ENCODE measurements at places on chromosomes 1 and 21.

DNA sequence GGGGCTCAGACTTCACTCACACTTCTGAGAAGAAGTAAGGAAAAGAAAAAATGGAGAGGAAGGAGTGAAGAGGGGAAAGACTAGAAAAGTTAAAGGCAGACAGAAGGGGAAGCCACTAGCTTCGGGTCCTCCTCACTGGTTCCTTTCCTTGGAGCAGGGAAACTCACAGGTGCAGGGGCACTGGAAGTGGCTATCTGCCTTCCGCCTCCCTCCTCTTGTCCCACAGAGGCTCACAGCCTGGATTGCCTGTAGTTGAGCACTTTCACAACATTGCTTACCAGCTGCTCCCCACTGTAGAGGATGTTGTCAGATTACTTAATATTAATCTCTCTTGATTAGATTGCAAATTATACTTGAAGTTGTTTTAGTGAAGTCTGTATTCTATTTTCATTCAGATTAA, 21.6 kb upstream of the ABCA4 start:
- DNase-seq: no peak

DNA sequence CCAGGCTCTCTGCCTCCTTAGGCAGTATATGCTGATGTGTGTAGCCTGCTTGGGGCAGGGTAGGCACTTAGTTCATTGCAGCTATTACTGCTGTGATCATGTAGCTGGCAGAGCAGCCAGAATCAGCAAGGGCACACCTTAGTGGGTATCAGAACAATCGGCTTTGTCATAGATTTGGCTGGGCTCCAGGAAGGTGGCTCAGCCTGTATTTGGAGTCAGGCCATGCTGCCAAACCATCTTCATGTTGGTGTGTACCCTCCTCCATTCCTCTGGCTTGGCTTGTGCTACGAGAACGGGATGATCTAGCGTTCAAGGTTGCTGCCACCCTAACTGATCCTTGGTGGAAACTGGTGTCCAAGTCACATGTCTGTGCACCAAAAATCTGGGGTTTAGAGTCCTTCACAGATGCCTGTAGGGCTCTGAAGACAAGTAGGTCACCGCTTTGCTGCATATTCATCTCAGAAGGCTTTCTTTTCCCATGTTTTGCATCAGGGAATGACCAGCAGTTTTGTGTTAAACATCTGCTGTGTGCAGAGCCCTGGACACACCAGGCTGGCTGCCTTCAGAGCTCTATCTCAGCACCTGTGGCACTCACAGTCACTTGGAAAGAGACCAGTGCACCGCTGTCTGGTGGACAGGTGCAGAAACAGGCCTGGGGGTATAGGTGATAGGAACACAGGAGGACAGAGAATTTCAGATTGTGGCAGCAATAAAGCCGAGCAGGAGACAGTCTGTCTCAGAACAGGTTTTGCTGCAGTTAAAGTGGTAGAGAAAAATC, 23.7 kb downstream of the VANGL1 start:
- DNase-seq: no peak

DNA sequence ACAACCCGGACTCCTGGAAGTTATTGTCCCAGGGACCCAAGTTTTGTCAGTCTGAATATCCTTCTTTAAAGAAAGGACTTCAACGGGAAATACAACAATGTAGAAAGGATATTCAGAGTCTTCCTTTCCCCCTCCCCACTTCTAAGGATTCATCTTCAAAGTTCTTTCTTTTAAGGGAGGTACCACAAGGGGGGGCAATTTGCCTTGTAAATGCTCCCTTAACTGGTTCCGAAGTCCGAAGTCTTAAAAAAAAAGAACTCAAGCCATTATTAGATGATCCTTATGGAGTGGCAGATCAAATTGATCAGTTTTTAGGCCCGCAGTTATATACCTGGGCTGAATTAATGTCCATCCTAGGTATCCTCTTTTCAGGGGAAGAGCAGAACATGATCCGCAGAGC, 47.0 kb downstream of the SERINC2 start:
- no peak for DNase-seq

DNA sequence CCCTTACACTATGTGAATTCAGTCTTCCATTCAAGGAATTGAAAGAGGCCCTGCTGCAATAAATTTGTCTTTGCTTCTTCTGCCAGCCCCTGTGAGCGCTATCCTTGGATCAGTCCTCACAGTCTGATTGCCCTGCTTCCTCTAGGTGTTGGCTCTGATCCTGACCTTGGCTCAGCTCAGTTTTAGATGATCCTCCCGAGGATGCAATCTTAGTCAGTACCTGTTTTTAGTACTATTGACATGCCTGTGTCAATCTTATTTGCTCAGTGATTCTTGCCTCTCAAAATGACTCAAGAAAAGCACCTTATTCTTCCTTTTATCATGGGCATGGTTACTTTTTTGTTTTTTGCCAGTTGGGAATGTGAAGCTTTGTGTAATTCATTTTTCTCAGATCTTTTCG, 101.4 kb upstream of the KCNK1 start:
- no peak for DNase-seq

DNA sequence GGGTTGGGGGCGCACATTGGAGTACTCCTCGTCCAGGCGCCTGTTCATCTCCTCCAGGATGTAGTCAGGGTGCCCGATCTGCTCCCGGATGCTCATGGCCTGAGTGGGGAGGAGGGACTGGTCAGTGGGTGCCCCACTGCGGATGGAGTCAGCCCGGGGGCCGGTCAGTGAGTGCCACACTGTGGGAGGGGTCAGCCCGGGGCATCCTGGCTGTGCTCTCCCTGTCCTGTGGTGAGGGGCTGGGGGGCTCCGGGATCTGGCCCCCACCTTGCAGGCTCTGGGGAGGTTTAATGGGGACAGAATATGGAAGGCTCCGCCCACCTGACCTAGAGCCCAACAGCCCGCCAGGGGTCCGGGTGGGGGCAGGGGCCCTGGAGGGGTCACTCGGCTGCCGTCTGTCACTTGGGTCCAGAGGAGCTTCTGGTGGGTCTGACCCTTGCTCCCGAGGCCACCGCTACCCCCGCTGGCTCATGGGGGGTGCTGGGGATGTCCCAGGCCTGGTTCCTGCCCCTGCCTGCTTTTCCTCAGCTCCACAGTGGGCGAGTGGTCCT, 8.8 kb downstream of the PRXL2B start:
- no peak for DNase-seq

DNA sequence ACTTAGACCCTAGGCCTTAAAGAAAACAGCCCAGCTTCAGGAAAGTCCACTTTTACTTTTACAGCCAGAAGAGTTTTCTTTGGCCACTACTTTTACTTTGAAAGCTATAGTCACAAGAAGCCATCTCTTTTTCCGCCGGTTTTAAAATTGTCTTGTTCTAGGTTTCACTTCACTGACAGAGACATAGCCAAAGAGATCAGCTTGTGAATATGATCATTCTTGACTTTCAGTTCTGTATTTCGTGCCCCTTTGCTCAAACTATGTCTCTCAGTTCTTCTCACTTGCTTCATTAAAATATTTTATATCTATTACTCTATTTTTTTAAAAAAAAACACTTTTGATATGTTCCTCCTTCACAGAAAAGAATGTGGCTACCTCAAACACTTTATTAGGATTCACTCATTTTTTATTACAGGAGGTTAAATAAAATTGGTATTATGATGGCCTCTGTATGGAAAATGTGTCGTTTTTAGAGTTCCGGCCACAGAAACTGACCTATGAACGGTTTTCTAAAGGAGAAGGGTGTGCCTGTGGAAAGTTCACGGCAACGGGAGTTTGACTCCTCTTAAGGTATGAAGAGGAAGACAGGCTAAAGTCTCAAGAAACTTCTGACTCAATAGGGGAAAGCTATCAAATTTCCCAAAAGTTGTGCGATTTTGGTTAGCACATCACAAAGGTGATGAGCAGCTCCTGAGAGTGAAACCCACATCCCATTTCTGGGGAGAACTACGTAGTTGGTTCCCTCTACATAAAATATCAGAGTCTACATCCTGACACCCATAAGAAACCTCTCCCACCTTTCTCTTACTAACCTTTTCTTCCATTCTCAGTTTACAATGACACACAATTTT, 1.2 kb downstream of the MCOLN2 start:
- no peak for DNase-seq

- no peak for DNase-seq
Measured at GRCh38 chr1:221782970-221783369, 41.1 kb upstream of the DUSP10 start.

GRCh38 chr21:28963831-28964230, 28.8 kb downstream of the LTN1 start:
- no peak for DNase-seq

GRCh38 chr1:198363625-198364151, 176.8 kb downstream of the ATP6V1G3 start:
- no peak for DNase-seq

DNA sequence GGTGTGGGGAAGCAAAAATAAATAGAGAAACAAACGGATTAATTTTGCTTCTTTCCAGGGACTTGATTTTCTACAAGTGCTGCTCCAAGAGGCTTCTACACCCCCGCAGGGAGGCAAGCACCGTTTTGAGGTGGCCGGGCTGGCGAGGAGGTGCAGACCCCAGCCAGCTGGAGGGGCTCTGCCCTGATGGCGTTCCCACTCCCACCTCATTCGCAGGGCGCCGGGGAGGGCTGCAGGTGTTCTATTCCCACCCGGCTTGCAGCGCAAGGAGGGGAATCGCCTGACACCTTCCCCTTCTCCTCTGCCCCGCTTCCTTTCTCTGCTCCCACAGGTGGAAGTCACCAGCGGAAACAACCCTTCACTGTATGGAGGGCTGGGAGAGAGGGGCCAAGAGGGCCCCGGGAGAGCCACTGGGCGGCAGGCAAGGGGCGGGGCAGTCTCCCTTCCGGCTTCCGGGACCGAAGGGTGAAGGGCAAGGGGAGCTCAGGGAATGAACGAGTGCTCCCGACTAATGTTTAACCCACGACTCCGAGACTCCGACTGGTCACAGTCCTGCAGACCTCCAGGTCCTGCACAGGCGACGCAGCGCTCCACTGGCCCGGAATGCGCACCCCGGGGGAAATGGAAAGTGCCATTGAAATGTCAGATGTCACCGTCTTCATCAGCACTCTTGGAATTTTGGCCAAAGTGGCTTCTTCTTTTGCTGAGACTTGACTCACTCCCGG, 29.1 kb downstream of the TEX35 start:
- DNase-seq: peak; percentile 56

DNA sequence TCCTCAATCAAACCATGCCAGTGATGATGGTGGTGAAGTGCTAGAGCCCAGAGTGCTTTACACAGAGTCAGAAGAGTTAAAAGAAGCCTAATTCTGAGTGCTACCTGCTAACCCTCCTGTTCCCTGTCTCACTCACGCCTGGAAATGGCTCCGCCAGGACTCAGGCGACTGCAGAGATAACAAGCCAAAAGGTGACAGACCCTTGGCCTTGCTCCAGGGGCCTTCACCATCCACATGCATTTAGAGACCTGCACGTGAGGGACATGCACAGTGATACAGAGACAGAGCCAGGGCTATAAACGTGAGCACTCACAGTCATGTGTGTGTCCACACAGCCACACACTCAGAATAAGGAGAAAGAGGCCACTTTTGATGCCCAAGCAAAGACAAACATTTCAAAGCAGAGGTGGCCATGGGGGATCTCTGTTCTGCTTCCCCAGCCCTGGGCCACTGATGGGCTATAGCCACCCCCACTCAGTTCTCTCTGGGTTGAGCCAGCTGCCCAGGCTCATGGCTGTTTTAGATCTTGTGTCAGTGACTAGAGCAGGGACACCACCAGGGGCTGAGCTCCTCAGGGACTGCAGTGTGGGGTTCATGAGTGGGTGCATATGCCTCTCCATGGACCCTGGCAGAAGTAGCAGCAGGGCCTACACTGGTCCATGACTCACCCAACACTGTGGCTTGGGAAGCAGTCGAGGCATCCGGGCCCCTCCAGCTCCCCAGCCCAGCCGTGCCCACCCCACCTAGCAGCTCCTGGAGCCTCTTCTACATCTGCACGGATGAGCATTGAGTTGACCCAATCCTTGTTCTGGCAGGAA, 117.2 kb downstream of the EPHB2 start:
- no peak for DNase-seq

GRCh38 chr1:233114860-233115259, 164.4 kb downstream of the NTPCR start:
- DNase-seq: no peak

DNA sequence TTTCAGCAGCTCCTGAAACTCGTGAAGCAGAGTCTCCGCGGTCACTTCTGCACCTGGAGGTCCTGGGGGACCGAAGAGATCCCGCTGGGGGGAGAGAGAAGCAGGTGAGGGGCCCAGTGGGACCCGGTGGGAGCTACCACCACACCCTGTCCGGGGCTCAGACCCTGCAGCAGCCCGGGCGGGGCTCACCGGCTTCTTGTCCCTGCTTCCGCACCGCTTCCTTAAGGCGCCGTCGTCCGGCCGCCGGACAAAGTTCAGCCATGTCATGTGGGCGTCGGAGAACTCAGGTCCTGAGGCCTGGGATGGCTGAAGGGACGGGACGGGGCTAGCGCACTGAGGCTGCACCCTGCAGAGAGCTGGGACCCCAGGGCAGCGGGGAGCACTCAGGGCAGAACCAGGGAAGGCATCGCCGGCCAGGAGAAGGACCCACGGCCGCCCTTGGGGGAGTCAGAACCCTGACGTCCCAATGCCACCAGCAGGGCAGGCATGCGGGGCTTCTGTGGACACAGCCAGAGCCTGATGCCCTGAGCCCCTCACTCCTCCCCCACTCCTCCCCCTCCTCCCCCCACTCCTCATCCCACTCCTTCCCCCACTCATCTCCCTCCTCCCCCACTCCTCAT, 2.2 kb downstream of the C1QTNF12 start:
- DNase-seq: no peak

- DNase-seq: no peak
Measured at GRCh38 chr1:66351913-66352312, 182.0 kb upstream of the SGIP1 start.

DNA sequence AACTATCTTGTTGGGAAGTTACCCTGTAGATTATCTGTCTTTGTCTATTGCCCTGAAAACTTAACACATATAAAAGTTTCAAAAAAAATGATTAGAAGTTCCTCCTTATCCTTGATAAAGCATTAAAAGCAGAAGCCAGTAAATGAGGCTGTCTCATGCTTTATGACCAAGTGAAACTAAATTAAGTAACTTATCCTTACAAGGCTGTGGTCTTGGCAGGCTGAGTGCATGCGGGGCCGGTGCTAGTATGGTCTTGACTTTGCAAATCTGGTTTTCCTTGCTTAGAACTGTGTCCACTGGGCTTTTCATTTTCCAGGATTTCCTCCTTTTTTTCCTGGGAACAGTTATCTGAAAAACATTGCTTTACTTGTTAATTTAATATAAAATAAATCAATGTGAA, 43.1 kb downstream of the PCNX2 start:
- no peak for DNase-seq

- peak; percentile 89 for DNase-seq
Measured at GRCh38 chr1:201565024-201565730, 26.2 kb downstream of the NAV1 start.

DNA sequence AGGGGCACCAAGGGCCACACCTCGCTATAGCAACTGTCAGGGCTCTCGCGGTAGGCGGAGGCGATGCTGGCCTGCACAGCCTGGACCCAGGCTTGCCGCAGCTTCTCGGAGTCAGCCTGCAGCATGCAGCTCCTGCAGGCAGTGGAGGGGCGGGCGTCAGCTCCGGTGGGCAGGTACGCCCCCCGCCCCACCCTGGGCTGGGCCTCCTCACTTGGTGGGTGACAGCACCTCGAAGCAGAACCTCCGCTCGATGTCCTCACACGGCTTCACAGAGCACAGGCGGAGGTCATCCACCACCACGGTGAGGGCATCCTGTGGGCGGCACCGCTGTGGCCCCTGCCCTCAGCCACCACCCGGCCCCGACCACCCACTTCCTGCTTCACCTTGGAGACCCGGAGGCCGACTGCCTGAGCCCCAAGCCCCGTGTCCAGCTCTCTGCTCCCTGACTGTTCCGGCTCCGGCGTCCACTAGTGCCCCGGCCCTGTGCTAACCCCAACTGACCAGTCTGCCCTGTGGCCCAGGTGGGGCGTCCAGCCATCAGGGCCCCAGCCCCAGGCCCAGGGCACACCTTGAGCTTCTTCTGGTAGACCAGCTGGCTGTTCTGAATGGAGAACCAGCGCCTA, 9.8 kb downstream of the ACAP3 start:
- no peak for DNase-seq

- DNase-seq: no peak
Measured at GRCh38 chr1:93844262-93845045, 34.6 kb downstream of the DNTTIP2 start.

Measured in caudate nucleus (tissue), 63 donors.